ENCODE measurements at places on chromosomes 3 and 15.

DNA sequence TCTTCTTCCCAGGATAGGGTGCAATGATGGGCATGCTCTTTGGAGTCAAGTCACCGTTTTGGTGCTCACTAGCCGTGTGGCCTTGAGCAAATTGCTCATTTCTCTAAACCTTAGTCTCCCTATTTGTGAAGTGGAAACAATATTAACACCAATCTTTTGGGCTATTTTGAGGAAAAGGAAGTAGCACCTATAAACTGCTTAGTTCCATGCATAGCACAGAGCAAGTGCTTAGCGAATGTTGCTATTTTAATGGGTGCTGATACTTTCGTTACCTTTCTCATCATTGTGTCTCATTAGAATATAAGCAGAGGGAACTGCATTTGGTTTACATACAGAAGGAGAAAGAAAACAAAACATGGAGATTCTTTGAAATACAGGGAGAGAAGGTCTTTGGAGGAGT is 66.1 kb downstream of the BOC start:
- no peak for DNase-seq

- DNase-seq = no peak
These were observed 12.1 kb downstream of the NR2F2 start for GRCh38 chr15:96342406-96343112.

- no peak for DNase-seq
These were observed 76.3 kb downstream of the RAB11A start for GRCh38 chr15:65945616-65946015.

- no peak for DNase-seq
These were observed 1.0 kb downstream of the LYSMD4 start for GRCh38 chr15:99732124-99732750.

DNA sequence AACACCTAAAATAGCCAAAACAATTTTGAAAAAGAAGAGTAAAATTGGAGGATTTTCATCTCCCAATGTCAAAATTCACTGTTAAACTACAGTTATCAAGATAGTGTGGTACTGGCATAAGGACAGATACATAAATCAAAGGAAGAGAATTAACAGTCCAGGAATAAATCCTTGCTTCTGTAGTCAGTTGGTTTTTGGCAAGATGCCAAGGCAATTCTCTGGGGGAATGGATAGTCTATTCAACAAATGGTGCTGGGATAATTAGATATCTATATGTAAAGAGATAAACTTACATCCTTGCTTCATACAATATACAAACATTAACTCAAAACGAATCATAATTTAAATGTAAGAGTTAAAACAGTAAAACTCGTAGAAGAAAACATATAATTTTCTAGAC is 57.9 kb upstream of the SELENOK start:
- no peak for DNase-seq

DNA sequence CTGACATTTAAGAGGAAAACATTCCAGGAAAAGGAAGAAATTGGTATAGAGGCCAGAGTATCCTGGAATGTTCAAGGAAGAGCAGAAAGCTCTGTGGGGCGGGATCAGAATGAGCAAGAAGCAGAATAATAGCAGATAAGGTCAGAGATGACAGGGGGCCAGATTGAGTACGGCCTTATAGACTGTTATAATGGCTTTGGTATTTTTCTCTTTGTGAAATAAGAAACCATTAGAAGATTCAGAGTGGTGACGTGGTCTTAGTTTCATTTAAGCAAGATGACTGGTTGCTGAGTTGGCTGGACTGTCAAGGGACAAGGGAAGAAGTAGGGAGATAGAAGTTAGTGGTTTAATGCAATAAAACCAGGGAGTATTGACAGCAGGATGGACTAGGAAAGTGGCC is 218.3 kb upstream of the SOX2 start:
- no peak for DNase-seq

- DNase-seq = no peak
These were observed 70.1 kb downstream of the LMLN start for GRCh38 chr3:198030125-198030524.

DNA sequence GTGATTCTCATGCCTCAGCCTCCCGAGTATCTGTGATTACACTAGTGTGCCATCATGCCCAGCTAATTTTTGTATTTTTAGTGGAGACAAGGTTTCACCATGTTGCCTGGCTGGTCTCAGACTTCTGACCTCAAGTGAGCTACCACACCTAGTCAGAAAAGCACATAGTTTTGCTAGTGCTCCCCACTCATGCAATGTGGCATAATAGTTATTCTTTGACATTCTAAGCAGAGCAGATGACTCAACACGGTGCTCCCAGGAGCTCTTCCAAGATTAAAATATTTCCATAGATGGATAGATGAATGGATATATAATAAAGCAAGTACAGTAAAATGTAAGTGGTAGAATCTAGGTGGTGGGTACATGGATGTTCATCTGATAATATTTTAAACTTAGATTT is 53.1 kb upstream of the GK5 start:
- no peak for DNase-seq

DNA sequence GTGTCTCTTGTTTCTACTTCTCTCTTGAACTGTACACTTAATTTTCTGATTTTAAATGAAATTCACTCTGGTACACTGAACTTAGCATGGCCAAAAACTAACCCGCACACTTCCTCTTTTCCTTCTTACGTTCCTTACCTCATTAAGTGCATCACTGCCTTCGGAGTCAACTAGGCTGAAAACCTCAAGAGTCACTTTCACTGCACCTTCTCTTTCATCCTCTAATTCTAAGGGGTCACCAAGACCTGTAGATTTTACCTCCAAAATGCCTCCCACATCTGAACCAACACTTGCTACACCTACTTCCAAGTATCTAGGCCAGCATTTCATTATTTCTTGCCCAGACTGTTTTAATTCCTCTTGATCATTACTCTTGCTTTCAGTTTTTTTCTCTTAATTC is 6.6 kb downstream of the CBLB start:
- no peak for DNase-seq

DNA sequence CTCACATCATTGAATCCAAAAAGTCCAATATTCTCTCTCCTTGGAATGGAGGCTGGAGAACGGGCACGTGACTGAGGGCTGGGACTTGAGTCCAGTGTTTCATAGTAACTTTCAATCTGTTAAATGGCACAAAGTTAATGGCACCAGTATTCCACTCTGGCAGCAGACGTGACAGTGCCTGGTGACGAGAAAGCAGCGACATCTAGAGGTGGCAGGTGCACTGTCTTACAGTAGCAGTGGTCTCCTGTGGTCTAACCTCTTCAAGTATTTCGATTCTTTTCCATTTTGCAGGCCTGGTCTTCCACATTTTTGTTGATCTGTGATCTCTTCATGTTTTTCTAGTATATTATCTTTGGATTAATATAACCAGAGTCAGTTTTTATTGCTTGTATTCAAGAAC is 107.1 kb downstream of the OXSM start:
- DNase-seq = no peak

- no peak for DNase-seq
These were observed 151.2 kb downstream of the NR1D2 start for GRCh38 chr3:24096271-24096670.

- DNase-seq = no peak
These were observed 14.4 kb downstream of the TM4SF1 start for GRCh38 chr3:149363053-149363452.

GRCh38 chr3:36309092-36309491 is 71.2 kb upstream of the STAC start:
- no peak for DNase-seq

- no peak for DNase-seq
These were observed 339.6 kb downstream of the RORA start for GRCh38 chr15:60889491-60889890.

DNA sequence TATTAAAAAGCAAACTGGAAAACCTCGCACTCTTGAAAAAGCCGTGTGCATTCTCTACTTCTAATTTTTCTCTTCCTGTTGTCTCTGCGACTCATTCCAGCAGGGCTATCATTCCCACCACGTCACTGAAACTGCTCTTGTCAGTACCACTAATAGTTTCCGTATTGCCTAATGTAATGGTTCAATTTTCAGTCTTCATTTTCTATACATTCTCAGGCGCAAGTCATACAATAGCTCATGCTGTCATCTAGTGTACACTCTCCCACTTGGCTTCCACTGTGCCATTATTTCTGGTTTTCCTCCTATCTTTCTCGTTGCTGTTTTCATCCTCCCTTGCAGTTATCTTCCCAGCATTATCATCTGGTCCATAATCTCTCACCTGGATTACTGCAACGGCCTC is 160.2 kb downstream of the SPATA16 start:
- DNase-seq = no peak

DNA sequence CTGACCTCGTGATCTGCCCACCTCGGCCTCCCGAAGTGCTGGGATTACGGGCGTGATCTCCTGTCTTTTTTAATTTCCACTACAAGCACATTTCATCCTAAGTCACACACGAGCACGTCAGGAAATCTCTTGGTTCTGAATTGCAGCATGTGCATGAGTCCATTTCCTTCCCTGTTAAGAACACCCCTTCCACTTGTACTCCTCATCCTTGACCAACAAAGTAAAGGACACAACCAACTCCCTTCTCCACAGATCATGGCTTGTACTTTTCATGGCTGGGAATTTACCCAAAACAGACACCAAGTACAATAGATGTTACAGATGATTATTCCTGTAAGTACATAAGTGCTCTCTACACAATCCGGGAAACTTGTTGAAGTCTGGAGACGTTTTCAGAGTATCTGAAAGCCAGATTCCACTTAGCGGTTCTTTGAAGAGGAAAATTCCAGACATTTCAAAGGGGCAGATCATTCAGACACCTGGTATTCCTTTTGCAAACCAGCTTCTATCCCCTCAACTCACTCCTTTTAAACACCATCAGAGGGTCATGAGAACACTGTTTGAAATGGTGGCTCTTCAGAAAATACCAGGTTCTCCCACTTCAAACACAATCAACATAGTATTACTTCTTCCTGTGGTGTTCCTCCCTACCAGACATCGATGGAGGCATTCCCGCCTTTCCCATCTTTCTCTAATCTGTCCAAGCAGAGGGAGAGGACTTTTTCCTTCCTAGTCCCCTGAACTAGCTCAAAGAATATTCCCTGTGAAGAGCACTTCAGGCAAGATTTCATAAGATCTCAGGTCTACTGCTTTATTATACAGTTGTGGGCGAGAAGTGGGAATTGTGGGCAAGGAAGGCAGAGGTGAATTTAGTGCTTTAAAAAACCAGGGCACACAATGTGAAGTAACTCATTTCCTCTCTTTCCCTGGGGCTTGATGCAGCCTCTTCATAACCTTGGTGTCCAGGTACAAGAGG is 80.1 kb upstream of the TSC22D2 start:
- DNase-seq = no peak

Measured in NCI-H1436 (cell line).